MG63 (cell line): ENCODE measurements at places on chromosomes 12 and 14. TPM values are rescaled to one million over a fixed set of nuclear protein-coding genes. Genes with fewer than 3 reads are reported as not detected.

DNA sequence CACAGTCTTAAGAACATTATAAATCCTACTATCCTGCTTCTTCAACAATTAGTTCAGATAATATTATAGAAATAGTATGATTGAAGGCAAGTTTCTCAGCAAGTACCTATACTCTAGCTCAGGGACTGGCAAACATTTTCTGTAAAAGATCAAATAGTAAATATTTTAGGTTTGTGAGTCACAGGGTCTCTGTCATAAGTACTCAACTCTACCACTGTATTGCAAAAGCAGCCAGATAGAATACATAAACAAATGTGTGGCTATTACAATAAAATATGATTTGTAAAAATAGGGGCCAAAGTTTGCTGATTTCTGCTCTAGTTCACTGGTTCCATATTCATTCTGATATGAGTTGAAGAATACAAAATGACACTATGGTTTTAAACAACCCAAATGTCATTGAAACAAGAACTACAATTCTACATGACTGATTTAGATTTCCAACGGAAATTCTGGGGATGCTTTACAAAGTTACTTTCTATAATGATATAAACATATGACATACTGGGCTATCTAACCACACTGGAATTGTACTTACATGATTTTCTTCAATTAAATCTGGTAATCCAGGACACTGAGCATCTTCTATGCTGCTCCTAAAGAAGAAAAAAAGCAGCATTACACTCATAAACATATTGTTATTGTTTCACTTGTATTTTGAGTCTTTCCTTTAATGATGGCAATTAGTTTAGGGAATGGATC lies 23.2 kb downstream of the LGALS3 start:
- no peak for DNase-seq

GRCh38 chr12:83700838-83701237 lies 1014.1 kb downstream of the TMTC2 start:
- no peak for DNase-seq

Gene LRRIQ1
- 0.36 TPM in 1 of 2 replicates, not detected in the other for total RNA-seq

Gene RBP5
- not detected in 2 replicates for total RNA-seq

- DNase-seq: peak; percentile 84
Measured at GRCh38 chr12:53180931-53181645, 363 bp upstream of the CSAD start.

- peak; percentile 70 for DNase-seq
Measured at GRCh38 chr14:105430565-105430964, 10.9 kb downstream of the MTA1 start.

GRCh38 chr14:81991998-81992397 lies 458.3 kb upstream of the SEL1L start:
- no peak for DNase-seq

GRCh38 chr12:48764521-48764920 lies 24.4 kb downstream of the ADCY6 start:
- DNase-seq: no peak

GRCh38 chr14:92694807-92695206 lies 53.6 kb downstream of the LGMN start:
- no peak for DNase-seq

- no peak for DNase-seq
Measured at GRCh38 chr12:115946092-115946491, 331.4 kb downstream of the MED13L start.

DNA sequence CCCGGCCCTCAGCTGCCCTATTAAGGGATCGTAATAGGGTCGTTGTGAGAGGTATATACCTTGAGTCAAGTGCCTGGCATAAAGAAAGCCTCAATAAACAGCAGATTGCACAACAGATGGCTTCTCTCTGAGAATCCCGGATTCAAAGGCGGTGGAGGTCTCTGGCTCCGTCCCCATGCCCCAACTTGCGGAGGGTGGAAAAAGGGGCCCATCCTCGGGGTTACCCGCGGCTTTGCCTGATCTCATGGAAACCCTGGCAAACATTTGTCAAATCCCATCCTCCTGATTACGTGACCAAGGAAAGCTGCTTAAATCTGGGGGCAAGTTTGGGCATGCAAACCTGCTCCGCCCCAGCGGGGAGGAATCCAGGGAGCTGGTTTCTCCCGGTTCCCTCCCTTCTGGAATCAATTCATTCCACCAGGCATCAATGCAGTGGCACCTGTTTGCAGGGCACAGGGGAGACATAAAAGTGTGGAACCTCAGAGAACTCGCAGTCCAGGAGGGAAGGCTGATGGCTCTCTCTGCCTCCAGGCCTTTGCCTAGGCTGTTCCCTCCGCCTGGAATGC lies 12.3 kb downstream of the TRPV4 start:
- DNase-seq: no peak
